ENCODE measurements at places on chromosomes 6 and 20. TPM values are rescaled to one million over a fixed set of nuclear protein-coding genes. Genes with fewer than 3 reads are reported as not detected.

GRCh38 chr6:31711233-31711632, 3.9 kb upstream of the LY6G6D start:
- DNase-seq, result no peak

GRCh38 chr6:130620338-130620781, 206.8 kb upstream of the SMLR1 start:
- no peak for DNase-seq

DNA sequence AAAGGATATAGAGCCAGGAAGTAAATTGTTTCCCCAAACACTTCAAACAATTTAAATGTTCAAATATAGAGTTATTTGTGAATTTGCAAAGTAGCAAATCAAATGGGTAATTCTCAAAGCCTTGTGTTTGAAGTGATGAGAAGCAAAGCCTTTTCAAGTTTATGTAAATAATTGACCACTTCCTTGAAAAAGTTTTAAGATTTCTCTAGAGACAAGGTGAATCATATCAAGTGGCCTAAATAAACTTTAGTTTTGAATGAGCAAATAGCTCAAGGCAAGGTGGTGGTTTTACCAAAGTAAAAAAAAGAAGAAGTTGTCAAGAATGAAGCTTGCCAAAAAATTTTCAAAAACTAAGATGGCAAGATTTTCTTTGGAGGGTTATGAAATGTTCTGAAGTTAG, 42.6 kb upstream of the IFNGR1 start:
- DNase-seq, result no peak

- DNase-seq, result no peak
Observed at GRCh38 chr6:120876424-120876823, 457.9 kb downstream of the TBC1D32 start.

- DNase-seq, result no peak
Observed at GRCh38 chr6:155510879-155511278, 55.2 kb upstream of the NOX3 start.

DNA sequence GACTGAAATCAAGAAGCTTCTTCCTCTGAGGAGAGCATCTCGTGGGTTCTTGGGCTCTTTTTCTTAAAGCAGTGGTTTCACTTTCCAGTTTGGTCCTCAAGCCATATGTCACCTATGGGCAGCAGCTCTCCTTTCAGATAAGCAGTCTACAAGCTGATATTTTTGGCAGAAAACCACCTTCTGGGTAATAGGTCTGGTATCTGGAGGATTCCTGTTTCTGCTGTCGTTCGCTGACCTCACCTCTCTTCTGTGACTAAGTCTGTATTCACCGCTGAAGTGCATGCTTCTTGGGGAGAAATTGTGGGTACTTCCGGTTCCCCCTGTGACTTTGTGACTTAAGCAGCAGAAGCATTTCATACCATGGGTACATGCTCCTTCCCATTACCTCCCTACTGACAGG, 193.6 kb downstream of the EDN1 start:
- DNase-seq, result no peak

DNA sequence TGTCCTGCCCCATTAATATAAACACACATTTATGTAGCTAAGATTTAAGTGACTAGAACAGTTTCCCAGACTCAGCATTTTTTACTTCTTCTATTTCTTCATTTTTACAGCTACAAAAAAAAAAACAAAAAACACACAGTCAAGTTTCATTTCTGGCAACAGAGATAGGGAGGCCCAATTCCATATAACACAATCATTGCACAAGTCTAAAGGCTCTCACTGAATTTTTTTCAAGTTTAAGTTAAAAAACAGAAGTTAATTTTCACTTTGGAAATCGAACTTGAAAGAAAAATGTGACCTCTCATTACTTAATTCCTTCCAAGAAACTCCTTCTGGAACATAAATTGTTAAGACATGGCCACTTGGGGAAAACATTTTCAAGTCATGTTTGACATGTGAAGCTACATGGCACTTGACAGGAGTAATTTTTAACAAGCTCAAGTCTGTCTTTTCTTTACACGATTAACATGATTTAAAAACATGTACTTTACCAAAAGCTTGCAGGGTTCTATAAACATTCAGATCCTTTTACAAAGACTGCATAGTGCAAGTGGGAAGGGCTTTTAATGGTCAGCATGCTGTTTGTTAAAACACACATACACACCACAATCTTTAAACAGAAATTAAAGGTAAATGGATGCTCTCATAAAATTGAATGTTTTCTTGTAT, 100.1 kb upstream of the CCDC28A start:
- DNase-seq, result no peak

- DNase-seq, result no peak
Observed at GRCh38 chr6:4935486-4935885, 68.4 kb downstream of the RPP40 start.

- no peak for DNase-seq
Observed at GRCh38 chr20:2230726-2231488, 64.9 kb upstream of the TGM3 start.

- no peak for DNase-seq
Observed at GRCh38 chr6:105220186-105220585, 40.4 kb upstream of the POPDC3 start.

GRCh38 chr6:34600101-34600500, 44.0 kb upstream of the SPDEF start:
- no peak for DNase-seq

PI16 gene
- polyA plus RNA-seq, result 34.5 TPM

- DNase-seq, result no peak
Observed at GRCh38 chr20:31945785-31946184, 6.1 kb downstream of the PDRG1 start.

ENPP4 gene
- polyA plus RNA-seq, result 44.3 TPM

CLIC5 gene
- 16.3 TPM for polyA plus RNA-seq

GRCh38 chr6:111445861-111446267, 37.2 kb downstream of the REV3L start:
- DNase-seq, result no peak

- DNase-seq, result no peak
Observed at GRCh38 chr6:14727494-14728395, 518.1 kb upstream of the JARID2 start.

GRCh38 chr6:82712826-82713225, 349.2 kb downstream of the TPBG start:
- DNase-seq, result no peak

GRCh38 chr6:135811644-135812526, 39.6 kb upstream of the PDE7B start:
- no peak for DNase-seq

DNA sequence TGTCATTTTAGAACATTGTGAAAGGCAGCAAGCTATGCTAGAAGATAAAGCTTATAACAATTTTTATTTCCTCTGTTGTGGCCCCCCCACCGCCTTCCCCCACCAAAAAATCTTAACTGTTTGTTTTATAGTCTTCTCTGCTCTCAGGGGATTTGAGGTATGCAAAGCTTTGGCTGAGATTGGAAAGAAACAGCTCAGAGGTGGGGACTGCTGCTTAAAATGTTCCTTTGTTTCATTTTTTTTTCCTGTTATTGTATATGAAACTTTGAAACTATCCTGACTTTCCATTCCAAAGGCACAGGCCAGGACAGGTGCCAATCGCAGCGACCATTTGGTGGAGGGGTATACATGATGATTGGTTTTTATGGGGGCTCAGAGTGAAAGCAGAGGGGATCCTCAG, 114.7 kb upstream of the PHACTR1 start:
- no peak for DNase-seq

ANKEF1 gene
- polyA plus RNA-seq, result 2.0 TPM

C6orf58 gene
- 0.90 TPM for polyA plus RNA-seq

DNA sequence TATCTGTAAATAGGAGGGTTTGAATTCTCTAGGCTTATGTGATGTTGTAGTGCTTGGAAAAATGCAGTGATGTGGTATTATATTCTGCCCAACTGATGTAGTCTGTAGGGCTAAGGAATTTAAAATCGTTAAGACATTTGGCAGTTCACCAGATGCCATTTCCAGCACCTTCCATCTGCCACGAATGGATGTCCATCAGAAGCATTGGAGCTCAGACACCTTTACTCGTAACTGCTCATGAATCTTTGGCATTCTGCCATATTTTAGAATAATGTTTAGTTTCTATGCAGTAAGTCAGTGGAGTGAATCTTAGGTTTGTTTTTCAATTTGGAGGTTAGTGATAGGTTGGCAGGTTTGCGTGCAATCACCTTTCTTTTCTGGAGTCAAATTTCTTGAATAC, 2.4 kb upstream of the SYTL3 start:
- no peak for DNase-seq

All from muscle of arm (tissue), 14 donors.